ENCODE measurements at places on chromosomes 7 and 10.
A peak's percentile ranks its signal among the peaks of the same experiment; 100 is the strongest.

GRCh38 chr10:78284381-78284780 is 250.7 kb downstream of the RPS24 start:
- no peak for DNase-seq

GRCh38 chr7:17292843-17293242 is 5.6 kb upstream of the AHR start:
- no peak for DNase-seq

DNA sequence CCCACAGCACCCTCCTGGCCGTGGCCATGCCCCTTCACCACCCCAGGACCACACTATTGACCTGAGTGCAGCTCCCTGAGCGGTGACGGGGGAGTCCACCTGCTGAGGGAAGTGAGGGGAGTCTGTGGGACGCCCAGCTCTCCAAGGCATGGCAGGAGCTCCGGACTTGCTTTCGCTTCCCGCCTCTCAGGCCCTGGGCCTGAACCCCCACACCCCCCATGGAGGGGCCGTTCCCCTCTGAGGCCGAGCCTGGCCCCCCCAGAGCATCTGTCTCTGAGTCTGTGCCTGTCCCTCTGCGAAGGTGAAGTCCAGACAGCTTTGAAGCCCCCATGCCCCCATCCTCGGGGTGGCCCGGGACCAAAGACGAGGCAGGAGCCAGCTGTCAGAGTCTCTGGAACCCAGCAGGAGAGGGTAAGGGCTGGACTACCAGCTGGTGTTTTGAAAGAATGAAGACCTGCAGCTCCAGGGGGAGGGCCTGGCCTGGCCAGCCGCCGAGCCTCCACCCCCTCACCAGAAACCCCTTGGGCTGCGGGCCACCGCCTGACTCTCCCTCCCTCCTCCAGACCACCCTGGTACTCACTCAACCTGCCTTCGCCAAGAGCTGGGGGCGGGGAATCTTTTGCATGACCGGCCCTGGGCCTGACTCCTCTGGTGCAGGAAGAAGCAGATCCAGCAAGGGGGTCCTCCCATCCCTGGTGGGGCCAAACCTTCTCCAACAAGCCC is 114.0 kb downstream of the PDGFA start:
- no peak for DNase-seq

DNA sequence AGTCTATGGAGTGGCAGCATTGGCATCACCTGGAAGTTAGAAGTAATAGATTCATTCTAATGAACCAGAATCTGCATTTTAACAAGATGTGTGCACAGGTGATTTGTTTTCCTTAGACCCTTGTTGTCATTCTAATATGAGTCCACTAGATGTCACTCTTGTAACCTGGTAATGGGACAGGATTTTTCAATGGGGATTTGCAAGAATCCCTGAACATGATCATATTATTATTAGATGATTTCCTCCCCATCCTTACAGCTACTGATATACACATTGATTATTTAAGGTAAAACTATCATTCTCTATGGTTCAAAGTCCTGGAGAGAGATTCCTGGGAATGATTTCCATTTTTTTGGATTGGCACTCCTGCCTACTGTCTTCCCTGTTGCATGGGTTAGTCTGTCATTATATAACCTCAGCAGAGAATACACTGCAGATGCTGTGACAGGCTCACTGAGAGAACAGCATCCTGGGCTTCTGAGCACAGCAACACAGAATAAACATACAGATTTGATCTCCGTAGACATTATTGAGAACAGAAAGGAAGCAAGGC is 194.9 kb downstream of the SUGCT start:
- DNase-seq, result peak; percentile 60

GRCh38 chr10:43197834-43198681 is 59.8 kb downstream of the CSGALNACT2 start:
- DNase-seq, result no peak

DNA sequence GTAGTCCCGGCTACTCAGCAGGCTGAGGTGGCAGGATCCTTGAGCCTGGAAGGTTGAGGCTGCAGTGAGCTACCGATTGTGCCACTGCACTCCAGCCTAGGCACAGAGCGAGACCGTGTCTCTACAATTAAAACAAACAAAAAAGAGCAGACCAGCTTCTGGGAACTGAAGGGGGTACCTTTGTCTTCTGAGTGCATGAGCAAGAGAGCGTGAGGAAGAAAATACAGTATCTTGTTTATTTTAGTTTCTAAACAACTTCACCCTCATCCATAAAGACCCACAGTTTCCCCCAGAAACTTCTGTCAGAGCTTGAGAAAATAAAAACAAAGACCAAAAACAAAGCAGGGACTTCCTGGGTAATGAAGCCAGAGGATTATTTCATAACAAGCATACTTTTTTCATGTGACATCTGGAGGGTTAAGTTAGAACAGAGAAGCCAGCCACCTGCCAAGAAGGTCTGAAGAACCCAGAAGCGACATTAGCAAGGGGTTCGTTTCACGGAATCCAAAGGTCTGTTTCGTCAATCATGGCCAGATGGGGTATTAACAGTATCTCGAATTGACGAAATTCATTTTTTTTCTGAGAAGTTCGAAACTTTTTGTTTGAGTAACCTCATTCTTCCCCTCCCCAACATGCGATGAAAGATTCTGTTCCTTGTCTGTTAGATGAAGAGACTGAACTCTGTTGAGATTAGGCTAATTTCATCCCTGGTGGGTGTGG is 10.2 kb upstream of the IL2RA start:
- no peak for DNase-seq

- DNase-seq, result no peak
Observed at GRCh38 chr7:86282014-86282682, 361.6 kb upstream of the GRM3 start.

DNA sequence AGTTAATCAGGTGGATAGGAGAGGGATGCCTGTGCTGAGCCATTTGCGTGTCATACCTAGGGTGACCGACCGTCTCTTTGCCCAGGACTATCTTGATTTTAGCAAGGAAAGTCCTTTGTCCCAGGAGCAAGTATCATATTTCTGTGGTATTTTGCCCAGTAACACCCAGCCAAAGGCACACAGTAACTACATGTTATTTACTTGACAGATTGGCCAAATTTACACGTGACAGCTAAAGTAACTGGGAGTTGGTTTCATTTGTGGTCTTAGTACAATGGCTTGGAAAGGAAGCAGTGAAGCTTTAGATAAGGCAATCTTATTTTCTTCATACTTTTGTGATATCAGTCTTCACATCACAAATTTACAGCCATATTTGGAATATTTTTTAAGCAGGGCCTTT is 142.1 kb downstream of the JCAD start:
- DNase-seq, result no peak

- DNase-seq, result no peak
Observed at GRCh38 chr10:69839696-69840345, 38.1 kb downstream of the COL13A1 start.

DNA sequence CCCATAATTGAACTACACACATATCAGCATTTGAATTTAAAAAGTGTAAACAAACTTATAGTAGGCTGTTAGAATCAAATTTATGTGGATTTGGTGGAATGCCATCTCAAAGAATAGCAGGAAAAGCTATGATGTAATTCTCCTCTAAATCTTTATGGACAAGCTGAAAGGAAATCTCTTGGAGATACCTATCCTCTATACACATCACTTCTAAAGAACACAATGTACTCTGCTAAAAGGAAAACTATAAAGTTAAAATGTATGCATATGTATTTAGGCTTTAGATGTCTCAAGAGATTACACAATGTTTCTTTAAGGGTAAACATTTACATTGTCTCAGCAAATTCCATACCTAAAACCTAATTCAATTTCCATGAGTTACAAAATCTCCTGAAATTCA is 323.3 kb downstream of the CRPPA start:
- DNase-seq, result no peak

GRCh38 chr7:158453663-158454062 is 134.0 kb downstream of the PTPRN2 start:
- no peak for DNase-seq

GRCh38 chr10:1602037-1602484 is 135.3 kb downstream of the ADARB2 start:
- no peak for DNase-seq

DNA sequence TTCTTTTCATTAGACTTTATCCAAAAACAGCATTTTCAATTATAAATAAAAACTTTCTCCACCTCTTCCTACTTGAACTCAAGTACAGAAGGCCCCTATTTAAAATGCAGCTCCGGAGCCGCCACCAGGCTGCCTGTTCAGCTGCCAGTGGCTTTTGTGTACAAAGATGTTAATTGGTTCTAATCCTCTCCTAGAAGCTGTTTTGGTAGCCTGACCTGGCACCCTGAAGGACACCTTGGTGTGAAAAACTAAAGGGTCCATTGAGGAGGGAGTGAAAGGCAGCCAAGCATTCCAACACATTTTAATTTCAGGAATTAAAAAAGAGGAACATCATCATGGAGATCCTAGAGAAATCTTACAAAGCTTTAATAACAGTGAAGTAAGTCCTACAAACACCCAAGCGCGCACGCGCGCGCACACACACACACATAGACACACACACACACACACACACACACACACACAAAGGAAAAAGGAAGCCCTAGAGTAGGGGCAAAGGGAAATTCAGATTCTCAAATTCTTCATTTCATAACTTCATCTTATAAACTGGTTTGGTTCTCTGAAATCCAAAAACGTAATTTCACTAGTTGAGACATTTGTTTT is 41.4 kb downstream of the VAX1 start:
- no peak for DNase-seq

DNA sequence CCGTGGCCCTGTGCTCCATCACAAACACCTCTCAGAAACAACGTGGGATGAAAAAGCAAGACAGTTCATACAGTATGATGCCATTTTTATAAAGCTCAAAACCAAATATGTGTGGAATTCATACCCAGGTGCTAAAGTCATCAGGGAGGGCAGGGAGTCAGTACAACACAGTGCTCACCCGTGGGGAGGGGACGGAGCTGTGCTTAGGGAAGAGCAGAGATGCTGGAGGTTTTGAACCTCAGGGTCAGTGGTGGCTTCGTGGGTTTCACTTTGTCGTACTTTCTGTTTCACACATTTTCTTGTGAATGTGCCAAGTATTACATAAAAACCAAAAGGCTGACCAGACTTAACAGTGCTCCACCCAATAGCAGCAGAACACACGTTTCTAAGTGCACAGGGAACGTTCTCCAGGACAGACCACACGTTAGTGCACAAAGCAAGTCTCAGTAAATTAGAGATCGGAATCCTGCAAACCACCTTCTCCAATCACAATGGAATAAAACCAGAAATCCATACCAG is 21.2 kb downstream of the ZMIZ2 start:
- DNase-seq, result peak; percentile 86

DNA sequence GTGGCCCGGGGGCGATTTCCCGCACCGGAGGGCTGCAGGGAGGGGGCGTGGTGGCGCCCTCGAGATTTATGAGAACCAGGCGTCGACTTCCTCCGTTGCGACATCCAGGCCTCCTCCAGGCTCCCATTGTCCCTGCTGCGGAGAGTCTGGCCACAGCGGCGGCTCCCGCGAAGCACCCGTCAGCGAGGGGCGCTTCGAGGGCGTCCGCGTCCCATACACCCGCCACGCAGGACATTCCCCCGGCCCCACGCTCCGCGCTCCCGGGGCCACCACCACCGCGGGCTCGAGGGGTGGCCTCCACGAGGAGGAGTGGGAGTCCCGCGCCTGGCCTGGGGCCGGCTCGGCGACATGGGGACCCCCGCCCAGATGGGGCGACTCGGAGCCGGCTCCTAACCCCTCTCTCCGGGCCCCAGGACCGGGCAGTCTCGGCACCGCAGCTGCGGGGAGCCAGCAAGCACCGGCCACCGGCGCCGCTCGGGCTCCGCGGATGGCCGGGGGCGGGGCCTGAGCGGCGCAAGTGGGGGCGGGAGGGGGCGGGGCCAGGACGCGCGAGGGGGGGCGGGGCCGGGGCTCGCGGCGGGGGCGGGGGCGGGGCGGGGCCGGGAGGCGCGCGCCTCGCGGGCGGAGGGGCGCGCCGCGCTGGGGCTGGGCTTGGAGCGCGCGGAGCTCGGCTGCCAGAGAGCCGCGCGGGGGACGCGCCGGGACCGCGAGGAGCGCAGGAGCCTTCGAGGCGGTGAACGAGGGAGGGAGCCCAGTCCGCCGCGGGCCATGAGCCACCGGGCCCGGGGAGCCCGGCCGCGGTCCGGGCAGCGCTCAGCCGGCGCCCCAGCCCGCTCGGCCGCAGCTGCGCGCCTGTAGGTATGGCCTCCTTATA is at the start of gene SH2B2:
Gene SH2B2 (plus strand): TSS at position 632 of the 874 bp plus-strand sequence. CDS start 13,683 bp downstream, outside the sequence.
- peak; percentile 64 for DNase-seq

GRCh38 chr10:37991655-37992054 is 15.2 kb upstream of the ZNF25 start:
- DNase-seq, result no peak

DNA sequence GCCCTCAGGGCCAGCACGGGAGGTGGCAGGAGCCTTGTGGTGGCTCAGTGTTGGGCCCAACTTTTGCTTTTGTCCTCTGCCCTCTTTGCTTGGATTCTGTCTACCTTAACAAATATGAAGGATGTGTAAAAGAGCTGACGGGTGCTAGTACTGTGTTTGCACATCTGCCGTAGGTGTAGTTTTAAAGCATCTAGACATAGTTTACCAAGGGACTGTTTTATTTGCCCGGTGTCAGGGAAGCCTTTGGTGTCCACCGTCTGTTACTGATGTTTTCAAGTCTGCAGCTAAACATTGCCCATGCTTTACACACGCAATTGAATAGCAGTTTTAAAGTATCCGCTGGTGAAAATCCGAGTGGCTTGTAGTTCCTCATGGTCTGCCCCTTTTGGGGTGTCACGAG is 87.8 kb downstream of the DYNC2I1 start:
- no peak for DNase-seq

DNA sequence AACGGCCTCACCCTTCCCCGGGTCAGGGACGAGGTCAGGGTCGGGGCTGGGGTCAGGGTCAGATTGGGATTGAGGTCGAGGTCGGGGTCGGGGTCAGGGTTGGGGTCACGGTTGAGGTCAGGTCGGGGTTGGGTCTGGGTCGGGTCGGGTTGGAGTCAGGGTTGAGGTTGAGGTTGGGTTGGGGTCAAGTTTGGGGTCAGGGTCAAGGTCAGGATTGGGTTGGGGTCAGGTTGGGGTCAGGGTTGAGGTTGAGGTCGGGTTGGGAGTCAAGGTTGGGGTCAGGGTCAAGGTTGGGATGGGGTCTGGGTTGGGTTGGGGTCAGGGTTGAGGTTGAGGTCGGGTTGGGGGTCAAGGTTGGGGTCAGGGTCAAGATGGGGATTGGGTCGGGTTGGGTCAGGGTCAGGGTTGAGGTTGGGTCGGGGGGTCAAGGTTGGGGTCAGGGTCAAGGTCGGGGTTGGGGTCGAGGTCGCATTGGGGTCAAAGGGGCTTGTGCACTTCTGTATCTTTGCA is 131.4 kb downstream of the VIPR2 start:
- DNase-seq, result no peak
